Neural cell (in vitro differentiated cells): ENCODE measurements at places on chromosomes 2 and 18. TPM values are rescaled to one million over a fixed set of nuclear protein-coding genes. Genes with fewer than 3 reads are reported as not detected.

FRZB gene
- polyA plus RNA-seq = 2.1 and 3.5 TPM in 2 replicates

IL37 gene
- not detected in 2 replicates for polyA plus RNA-seq

DRC1 gene
- 0.16 TPM in 1 of 2 replicates, not detected in the other for polyA plus RNA-seq

KLHL14 gene
- polyA plus RNA-seq = 0.33 and 0.90 TPM in 2 replicates

HSPE1 gene
- 136 and 177 TPM in 2 replicates for polyA plus RNA-seq

NEB gene
- polyA plus RNA-seq = 0.38 and 2.9 TPM in 2 replicates

PFN4 gene
- polyA plus RNA-seq = 1.3 TPM in 1 of 2 replicates, not detected in the other

AMMECR1L gene
- 19.5 and 23.3 TPM in 2 replicates for polyA plus RNA-seq
